ENCODE measurements at places on chromosomes 16 and 17. TPM values are rescaled to one million over a fixed set of nuclear protein-coding genes. Genes with fewer than 3 reads are reported as not detected.

DNA sequence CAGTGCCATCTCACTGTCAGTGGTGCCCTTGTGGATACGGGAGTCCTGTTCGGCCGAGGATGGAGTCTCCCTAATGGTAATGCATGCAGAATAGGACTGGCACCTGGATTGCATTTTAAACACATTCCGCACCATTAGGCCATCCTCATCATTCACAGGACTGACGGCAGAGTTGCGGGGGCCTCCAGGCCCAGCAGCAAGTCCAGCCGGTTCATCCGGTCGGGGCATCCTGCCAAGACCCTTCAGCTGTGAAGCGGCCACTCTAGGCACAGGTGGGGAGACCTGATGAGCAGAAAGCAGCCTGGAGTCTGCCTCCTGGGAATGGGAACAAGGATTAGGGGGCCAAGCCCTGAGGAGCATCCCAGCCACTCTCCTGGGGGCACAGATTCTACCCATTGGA is 90.3 kb upstream of the XYLT1 start:
- DNase-seq = no peak

DNA sequence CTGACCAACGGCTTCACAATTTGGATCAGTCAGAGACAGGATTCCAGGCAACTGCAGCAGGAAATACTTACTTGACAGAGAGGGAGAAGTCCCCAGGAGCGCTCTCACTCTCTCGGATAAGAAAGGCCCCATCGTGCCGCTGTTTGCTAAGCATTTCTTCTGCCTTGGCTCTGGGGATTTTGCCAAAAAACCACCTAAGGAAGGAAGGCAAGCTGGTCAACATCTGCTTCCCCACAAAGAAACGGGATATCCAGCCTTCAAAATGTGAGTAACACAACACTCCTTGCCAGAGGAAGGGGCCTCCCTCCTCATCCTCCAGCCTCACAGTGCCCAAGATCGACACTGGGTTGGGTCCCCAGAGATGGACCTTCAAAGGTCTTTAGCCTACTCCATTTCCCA is 36.6 kb upstream of the SLC25A19 start:
- no peak for DNase-seq

- DNase-seq = no peak
Measured at GRCh38 chr17:12261354-12261753, 240.7 kb downstream of the MAP2K4 start.

- no peak for DNase-seq
Measured at GRCh38 chr16:77859493-77860232, 71.3 kb downstream of the VAT1L start.

The OSGIN1 gene
- total RNA-seq = 4.2 TPM
